ENCODE measurements at places on chromosomes 6 and 20.

GRCh38 chr6:36370638-36371037 lies 16.8 kb downstream of the ETV7 start:
- DNase-seq = no peak

DNA sequence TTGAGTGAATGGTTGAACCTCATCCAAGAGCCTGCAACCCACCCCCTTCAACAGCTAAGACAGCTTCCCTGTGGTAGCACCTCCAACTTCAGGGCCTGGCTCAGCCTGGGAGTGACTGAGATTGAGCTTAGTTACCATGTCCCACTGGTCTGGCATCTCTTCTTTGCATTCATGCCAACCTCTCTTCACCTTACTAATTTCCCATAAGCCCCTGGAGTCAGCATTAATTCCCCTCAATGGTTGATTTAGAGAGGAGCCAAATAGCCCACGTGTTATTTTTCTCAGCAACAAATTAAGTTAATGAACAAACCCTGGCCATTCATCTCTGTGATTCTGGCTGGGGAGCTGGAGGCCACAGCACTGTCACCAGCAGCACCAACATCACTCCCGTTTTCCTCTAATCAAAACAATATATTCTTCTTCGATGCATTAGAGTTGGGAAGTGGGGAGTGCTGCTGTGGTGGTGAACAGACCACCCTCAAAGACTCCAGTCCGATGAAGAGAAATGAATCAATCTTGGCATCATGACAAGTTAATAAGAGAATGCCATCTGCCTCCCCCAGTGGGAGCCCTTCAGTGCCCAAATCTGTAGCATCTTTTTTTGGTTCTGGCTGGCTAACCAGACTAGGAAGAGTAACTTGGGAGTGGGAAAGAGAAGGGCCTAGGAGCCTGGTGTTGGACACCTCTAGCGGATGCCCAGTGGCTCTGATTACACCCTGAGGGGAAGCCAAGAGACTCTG lies 316.9 kb upstream of the RNF24 start:
- DNase-seq = no peak

GRCh38 chr6:152642578-152643375 lies 5.6 kb upstream of the SYNE1 start:
- DNase-seq = peak; percentile 51

DNA sequence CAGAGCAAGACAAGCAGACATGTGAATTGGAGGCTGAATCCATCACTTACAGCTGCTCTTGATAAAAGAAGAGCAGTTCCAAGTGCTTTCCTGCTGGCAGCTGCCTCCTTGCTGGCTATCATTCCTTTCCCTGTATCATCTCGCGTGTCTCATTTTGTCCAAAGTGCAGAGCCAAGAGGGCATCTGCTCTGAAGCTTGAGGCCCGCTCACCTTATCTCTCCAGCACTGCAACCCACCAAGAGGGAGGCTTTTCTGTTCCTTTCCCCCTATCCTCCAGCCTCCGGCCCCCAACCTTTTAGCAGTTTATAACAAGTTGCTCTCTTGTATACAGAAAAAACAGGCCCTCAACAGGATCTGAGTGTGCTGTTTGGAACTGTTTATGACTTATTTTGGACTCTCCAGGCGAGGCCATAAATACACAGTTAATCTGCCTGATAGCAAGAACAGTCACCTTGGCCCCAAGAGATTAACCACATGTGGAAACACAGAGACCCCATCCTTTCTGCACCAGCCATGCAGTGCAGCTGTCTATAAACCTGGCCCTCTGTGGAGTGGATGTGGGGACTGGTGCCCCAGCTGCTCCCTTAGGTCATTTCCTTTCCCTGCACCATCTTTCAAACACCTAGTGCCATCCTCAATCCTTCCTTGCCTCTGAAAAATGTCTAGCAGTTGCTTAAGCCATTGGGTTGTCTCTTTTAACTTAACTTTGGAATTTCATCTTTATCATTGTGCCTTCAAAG lies 172.5 kb upstream of the FERMT1 start:
- no peak for DNase-seq

DNA sequence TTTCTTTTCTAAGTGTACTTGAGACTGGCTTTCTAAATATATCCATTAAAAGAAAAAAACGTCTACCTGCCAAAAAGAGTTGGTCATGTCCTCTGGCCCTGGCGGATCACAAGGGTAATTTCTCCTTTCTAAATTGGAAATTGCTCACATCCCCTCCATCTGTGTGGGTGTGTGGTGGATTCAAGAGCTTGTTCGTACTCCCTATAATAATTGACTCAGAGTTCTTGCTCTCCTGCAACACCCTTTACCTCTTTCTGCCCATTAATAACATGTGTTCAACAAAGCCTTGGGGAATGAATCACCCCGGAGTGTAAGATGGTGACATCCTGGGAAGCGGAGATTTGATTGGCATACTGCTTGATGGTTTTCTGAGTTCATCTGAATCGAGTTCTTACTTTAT lies 263.8 kb downstream of the ALDH8A1 start:
- no peak for DNase-seq

GRCh38 chr6:46273911-46274310 lies 103.1 kb upstream of the ENPP5 start:
- no peak for DNase-seq

GRCh38 chr6:159680104-159680503 lies 12.9 kb downstream of the SOD2 start:
- DNase-seq = no peak

DNA sequence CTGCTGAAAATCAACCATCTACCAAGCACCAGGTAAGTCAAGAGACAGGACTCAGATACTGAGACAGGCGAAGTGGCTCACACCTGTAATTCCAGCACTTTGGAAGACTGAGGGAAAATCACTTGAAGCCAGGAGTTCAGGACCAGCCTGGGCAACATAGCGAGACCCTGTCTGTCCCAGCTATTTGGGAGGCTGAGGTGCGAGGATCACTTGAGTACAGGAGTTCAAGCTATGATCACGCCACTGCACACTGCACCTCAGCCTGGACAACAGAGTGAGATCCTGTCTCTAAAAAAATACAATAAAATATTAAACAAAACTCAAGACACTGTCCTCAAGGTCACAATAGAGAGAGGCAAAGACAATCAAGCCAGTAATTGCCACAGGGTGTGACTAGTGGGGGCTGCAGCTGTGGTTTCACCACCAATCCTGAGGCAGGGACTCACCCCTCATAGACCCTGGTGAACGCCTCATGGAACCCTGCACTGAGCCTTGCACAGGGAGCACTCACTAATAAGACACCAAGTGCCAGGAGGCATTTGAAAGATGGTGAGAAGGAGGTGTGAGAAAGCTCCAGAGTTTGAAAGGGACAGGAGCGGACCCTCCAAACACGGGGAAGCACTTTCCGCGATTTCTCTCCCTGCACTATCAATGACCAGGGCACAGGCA lies 1.7 kb downstream of the SNHG17 start:
- no peak for DNase-seq
